HT-29 (cell line): ENCODE measurements at places on chromosomes 6 and 20. TPM values are rescaled to one million over a fixed set of nuclear protein-coding genes. Genes with fewer than 3 reads are reported as not detected.

- no peak for DNase-seq
Measured at GRCh38 chr6:41455818-41456217, 90.4 kb upstream of the FOXP4 start.

DNA sequence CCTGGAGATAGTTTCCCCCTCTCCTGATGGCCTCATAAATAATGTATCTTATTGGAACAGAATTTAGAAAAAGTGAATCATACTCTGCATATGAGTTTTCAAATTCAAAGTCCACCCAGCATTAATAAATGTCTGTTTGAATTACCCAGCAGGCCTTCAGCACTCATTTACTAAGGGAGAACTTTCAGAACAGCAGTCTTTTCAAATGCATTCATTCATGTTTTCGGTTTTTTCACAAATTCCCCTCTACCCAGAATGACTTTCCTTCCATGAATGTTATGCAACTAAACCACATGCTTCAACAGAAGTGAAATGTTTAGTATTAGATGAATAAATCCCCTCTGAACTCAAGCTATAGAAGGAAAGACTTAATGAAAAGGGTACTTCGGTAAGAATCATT, 92.4 kb downstream of the RTN4IP1 start:
- no peak for DNase-seq

DNA sequence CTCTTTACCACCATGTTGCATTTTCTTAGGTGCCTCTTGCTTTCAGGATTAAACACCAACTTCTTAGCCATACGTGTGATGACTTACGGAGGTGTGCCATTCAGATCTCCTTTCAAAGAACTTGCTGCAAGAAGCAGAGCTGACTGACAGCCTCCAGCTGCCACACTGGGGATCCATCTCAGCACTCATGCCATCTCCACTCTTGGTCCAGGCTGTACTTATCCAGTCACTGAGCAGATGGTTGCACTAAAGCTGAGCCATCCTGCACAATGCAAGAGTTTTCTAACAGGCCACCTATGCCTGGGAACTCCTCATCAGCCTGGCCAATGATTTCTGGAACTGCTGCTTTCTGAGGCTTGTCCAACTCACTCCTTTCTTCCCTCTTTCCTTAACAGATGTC, 31.4 kb upstream of the KIF6 start:
- DNase-seq = no peak

The LIME1 gene
- 267 and 295 TPM in 2 replicates for total RNA-seq

The TRIM38 gene
- 2.5 and 4.0 TPM in 2 replicates for total RNA-seq
